ENCODE measurements at places on chromosomes 3 and 15.

- H3K4me1 ChIP-seq = no peaks in the 10 kb centered on the region
- no peak overlapping the region for H3K27ac ChIP-seq
- DNase-seq = no peak
- H3K4me3 ChIP-seq = no peak overlapping the region
These were observed 469.5 kb downstream of the CNTN4 start for GRCh38 chr3:2568156-2568555.

- no peaks in the 10 kb centered on the region for H3K36me3 ChIP-seq
- no peaks in the 10 kb centered on the region for H3K4me1 ChIP-seq
- no peak overlapping the region for H3K4me3 ChIP-seq
- no peak for DNase-seq
- H3K27me3 ChIP-seq = no peaks in the 10 kb centered on the region
These were observed 142.7 kb downstream of the ULK4 start for GRCh38 chr3:41819236-41819635.

GRCh38 chr15:74007820-74008371, 13.4 kb downstream of the PML start:
- no peaks in the 10 kb centered on the region for H3K36me3 ChIP-seq

DNA sequence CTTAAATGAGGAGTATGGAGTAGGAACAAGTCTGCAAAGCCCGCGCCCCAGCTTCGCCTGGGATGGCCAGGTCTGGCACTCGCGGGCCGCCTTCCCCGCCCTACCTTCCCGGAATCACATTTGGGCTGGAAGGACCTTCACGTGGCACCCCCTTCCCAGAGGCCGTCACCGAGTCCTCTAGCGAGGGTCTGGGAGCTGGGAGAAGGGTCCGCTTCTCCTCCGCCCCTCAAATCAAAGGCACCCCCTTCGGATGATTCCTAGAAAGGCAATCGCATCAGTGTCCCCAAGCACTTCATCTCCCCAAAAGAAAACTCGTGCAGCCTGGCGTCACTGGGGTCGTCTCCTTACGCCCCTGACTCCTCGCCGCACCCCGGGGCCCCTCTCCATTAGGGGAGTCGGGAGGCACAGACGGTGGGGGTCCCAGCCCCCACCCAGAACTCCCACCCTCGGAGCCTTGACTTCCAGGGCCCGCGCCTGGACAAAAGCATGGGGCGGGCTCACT, 380 bp downstream of the MYLK start:
- H3K4me3 ChIP-seq = peak overlapping the region; percentile 42
- H3K27me3 ChIP-seq = no peaks in the 10 kb centered on the region
- no peaks in the 10 kb centered on the region for H3K4me1 ChIP-seq
- DNase-seq = no peak
- H3K36me3 ChIP-seq = no peaks in the 10 kb centered on the region
- H3K27ac ChIP-seq = no peak overlapping the region

- no peak overlapping the region for H3K4me3 ChIP-seq
- no peaks in the 10 kb centered on the region for H3K4me1 ChIP-seq
- no peak for DNase-seq
- H3K36me3 ChIP-seq = no peaks in the 10 kb centered on the region
These were observed 300.2 kb downstream of the OTOL1 start for GRCh38 chr3:161796780-161797179.

DNA sequence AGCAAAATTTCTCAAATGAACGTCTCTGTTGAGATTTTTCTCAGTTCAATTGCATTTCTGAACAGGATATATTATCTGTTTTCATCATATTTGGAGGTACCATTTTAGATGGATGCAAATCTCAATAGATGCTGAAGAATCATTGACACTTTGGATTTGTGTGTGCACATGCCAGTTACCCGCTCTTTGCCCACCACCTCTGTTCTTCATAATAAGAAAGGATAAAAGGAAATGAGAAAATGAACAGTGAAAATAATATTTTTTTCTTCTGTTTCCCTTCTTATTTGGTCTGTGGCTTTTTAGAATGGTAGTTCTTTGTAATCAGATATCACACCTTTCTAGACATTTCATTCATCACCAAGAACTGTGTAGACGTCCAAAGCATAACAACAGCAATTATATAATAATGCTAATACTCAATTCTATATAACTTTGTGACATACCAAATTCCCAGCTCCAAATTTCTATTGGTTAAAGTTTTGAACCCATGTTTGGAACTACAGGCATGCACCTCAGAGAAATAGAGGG, 256.7 kb upstream of the SATB1 start:
- H3K27ac ChIP-seq = no peak overlapping the region
- H3K36me3 ChIP-seq = no peaks in the 10 kb centered on the region
- no peaks in the 10 kb centered on the region for H3K27me3 ChIP-seq
- no peak overlapping the region for H3K4me3 ChIP-seq
- no peaks in the 10 kb centered on the region for H3K4me1 ChIP-seq
- DNase-seq = no peak

- H3K4me3 ChIP-seq = no peak overlapping the region
- DNase-seq = no peak
- H3K4me1 ChIP-seq = no peaks in the 10 kb centered on the region
- H3K36me3 ChIP-seq = no peaks in the 10 kb centered on the region
- H3K27ac ChIP-seq = no peak overlapping the region
These were observed 27.3 kb upstream of the CCDC50 start for GRCh38 chr3:191301782-191302411.

DNA sequence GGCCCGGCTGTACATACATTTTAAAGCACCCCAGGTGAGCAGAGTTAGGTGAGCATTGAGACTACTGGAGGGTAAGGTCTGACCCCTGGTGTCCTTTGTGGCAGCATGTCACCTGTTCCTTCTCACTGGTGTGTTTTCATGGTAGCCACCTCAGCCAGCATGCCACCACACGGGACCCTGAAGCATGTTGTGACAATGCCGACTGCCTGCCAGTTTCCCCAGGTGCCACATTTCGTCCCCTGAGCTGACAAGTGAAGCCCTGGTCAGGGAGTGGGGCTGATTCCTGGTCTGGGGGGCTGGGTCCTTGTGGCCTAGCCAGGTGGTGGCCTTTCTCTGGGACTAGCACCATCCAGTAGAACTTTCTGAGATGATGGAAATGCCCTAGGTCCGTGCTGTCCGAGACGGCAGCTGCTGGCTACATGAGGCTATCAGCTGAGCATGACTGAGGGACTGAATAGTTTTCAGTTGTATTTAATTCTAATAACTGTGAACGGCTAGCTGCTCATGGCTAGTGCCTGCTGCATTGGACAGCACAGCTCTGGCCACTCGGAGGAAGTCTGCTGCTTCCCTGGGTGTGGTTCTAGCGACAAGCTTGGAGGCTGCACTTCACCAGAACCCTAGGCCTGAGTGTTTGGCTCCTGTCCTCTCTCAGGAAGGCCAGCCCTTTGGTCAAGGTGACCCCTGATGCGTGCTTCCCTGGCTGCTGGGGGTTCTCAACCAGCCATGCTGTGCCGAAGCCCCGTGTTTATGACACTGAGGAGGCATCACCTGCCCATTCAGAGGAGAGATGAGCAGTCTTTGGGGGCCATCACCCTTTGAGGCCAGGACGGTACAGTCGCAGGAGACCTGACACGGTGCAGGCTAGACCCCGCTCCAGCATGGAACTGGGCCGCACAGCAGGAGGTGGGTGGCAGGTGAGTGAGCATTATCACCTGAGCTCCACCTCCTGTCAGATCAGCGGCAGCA, 3.9 kb downstream of the C3orf22 start:
- no peak overlapping the region for H3K27ac ChIP-seq
- H3K27me3 ChIP-seq = no peaks in the 10 kb centered on the region
- H3K36me3 ChIP-seq = no peaks in the 10 kb centered on the region
- no peaks in the 10 kb centered on the region for H3K4me1 ChIP-seq
- no peak overlapping the region for H3K4me3 ChIP-seq

DNA sequence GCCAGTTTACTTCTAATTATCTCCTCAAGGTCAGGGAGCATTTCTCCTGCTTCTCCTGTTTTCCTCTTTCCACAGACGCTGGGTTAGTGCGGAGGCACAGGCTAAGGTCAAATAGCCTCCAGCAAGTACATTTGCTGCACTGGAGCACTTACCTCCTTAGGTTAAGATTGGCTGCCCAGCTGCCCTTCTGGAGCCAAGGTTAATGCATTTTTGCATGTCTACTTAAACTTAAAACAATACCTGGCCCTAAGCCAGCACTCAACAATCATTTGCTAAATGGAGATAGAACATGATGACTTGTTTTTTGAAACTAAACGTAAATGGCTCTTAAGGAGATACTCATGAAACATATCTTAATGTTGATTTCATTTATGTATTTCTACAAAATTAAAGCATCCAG, 83.5 kb downstream of the SSR3 start:
- no peak for DNase-seq
- no peak overlapping the region for H3K27ac ChIP-seq

GRCh38 chr15:63514531-63514943, 10.1 kb downstream of the USP3 start:
- peaks cover 24% of the 10 kb centered on the region for H3K4me1 ChIP-seq
- DNase-seq = no peak
- H3K27ac ChIP-seq = no peak overlapping the region

DNA sequence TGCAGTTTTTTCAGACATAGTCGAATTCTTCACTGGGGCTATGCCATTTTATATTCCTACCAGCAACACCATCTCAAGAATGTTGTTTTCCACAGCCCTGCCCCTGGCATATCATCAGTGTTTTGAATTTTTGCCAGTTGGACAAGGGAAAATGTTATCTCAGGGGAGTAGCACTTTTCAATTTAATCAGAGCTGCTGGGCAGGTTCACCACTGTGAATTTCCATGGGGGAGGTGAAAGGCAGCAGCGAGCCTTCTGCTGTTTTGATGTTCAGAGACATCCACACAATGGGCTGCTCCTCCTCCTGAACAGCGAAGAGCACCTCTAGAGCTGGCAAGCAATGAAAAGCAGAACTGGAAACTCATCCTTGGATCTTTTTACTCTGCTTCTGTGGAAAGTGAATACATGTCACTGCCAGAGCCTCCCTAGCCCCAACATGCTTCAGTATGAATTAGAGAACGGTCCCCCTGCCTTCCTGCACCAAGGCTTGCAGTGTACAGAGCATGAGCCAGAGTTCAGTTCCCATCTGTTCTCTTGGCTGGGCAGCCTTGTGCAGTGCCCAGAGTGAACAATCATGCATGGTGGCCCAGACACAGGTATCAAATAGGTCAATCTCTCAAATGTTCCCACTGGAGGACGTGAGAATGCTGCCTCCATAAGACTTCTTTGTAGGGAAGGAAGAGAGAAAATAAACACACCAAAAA, 56.1 kb upstream of the RAD18 start:
- peaks cover 3% of the 10 kb centered on the region for H3K4me1 ChIP-seq
- H3K36me3 ChIP-seq = no peaks in the 10 kb centered on the region
- H3K27ac ChIP-seq = peak overlapping the region; percentile 10
- peak; percentile 71 for DNase-seq
- H3K27me3 ChIP-seq = no peaks in the 10 kb centered on the region

GRCh38 chr3:131491775-131492174, 11.0 kb downstream of the MRPL3 start:
- no peaks in the 10 kb centered on the region for H3K4me1 ChIP-seq
- H3K36me3 ChIP-seq = no peaks in the 10 kb centered on the region
- no peaks in the 10 kb centered on the region for H3K27me3 ChIP-seq
- no peak overlapping the region for H3K27ac ChIP-seq
- H3K4me3 ChIP-seq = no peak overlapping the region
- DNase-seq = no peak

Measured in testis (tissue), 5 donors.